Right lobe of liver (tissue), 6 donors: ENCODE measurements at places on chromosomes 2 and 18. TPM values are rescaled to one million over a fixed set of nuclear protein-coding genes. Genes with fewer than 3 reads are reported as not detected.

Gene MTX2
- total RNA-seq, result 7.7 TPM

Gene VIT
- total RNA-seq, result not detected

Gene GALNT13
- total RNA-seq, result not detected

Gene ZSWIM2
- total RNA-seq, result not detected

Gene ADAM17
- total RNA-seq, result 7.1 TPM

Gene IL36RN
- not detected for total RNA-seq

Gene C2orf80
- total RNA-seq, result not detected

Gene SH3BP4
- 30.4 TPM for total RNA-seq

Gene MYO7B
- 2.7 TPM for total RNA-seq

Gene CFAP210
- not detected for total RNA-seq

- H3K36me3 ChIP-seq, result no peaks in the 10 kb centered on the region
- DNase-seq, result no peak
- no peak overlapping the region for H3K27ac ChIP-seq
- no peak overlapping the region for H3K4me3 ChIP-seq
- H3K27me3 ChIP-seq, result no peaks in the 10 kb centered on the region
These were observed 82.1 kb downstream of the MAP4K4 start for GRCh38 chr2:101779656-101780055.

DNA sequence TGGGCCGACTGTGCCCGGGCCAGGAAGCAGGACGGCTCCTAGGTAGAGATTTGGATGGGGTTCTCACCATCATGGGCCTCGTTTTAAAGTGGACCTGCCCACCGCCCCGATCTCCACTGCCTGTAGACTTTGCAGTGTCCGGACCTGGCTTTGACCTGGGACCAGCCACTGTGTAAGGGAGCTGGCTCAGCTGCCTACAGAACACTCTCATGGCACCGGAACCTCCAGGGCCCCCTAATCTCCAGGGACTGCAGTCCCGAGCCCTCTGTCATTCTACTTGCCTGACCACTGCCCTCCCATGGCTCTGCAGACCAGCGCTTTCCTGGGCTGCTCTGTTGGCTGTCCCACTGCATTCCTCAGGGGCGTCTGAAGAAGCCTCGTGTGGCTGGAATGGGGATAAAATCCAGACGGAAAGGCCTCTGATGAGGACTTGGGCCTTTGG lies 120.8 kb downstream of the GLI2 start:
- H3K27ac ChIP-seq, result no peak overlapping the region
- H3K4me1 ChIP-seq, result no peaks in the 10 kb centered on the region
- H3K4me3 ChIP-seq, result no peak overlapping the region
- no peaks in the 10 kb centered on the region for H3K36me3 ChIP-seq

DNA sequence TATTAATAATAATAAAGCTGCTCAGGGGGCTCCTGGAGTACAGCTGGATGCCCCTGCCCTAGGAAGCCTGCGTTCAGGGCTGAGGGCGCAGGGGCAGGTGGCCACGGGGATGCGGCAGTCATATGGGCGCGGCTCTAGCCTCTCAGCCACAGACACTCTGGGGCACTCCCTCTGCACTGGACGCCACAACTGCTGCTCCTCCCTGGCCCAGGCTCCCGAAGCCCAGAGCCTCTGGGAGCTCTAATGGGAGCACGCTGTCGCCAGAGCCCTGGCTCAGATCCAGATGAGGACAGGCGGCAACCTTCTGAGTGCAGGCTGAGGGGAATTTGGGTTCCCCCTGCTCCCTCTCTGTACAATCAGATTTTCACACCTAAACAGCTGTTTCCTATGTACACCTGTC lies 93.6 kb downstream of the MTCL1 start:
- no peak overlapping the region for H3K27ac ChIP-seq
- H3K27me3 ChIP-seq, result no peaks in the 10 kb centered on the region
- no peaks in the 10 kb centered on the region for H3K4me1 ChIP-seq
- DNase-seq, result no peak
- no peak overlapping the region for H3K4me3 ChIP-seq

DNA sequence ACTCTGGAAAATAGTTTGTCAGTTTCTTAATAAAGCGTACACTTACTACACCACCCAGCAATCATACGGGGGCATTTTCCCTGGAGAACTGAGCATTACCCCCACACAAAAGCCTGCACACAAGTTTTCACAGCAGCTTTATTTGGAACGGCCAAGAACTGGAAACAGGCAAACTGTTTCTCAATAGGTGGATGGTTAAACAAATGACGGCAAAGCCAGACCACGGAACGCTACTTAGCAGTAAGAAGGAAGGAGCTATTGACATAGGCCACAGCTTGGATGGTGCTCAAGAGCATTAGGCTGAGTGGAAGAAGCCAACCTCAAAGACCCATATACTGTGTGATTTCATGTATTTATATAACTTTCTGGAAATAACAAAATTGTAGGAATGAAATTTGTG lies 9.0 kb downstream of the MALL start:
- H3K4me3 ChIP-seq, result no peak overlapping the region
- no peaks in the 10 kb centered on the region for H3K27me3 ChIP-seq
- no peak overlapping the region for H3K27ac ChIP-seq
- no peaks in the 10 kb centered on the region for H3K36me3 ChIP-seq
- no peak for DNase-seq

DNA sequence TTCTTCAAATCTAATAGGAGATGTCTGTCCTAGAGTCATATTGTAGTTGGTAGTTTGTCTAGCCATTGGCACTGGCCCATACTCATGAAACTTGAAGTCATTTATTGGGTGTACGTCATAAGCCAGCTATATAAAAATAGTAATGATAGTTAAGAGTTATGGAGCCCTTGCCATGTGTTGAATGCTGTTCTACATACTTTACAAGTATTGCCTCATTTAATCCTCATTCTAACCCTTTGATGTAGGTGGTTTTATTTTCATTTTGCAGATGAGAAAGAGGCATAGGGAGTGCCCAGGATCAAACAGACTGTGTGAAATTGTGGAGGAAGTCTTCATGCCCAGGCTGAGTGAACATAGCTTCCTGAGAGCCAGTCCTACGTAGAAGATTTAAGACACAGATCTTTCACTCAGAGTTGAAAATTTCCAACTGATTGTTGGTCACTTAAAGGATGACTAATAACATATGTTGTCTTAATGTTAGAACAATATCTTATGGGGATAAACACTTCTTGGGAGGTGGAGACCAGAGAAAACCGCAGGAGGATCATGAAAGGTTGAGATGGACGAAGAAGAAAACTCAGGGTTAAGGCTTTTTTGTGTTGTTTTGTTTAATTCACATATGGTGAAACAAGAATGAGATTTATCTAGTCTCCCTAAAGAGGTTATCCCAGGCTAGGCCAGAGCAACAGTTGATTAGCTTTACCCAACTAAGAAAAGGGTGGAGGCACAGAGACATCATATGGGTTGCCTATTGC lies 156.0 kb downstream of the CERS6 start:
- no peak overlapping the region for H3K27ac ChIP-seq
- no peak for DNase-seq
- H3K4me1 ChIP-seq, result no peaks in the 10 kb centered on the region
- H3K27me3 ChIP-seq, result no peaks in the 10 kb centered on the region
- H3K36me3 ChIP-seq, result no peaks in the 10 kb centered on the region
- no peak overlapping the region for H3K4me3 ChIP-seq

GRCh38 chr18:35410561-35410960 lies 33.4 kb upstream of the ZNF396 start:
- H3K4me1 ChIP-seq, result no peaks in the 10 kb centered on the region
- no peak overlapping the region for H3K4me3 ChIP-seq
- H3K36me3 ChIP-seq, result no peaks in the 10 kb centered on the region
- H3K27ac ChIP-seq, result no peak overlapping the region
- no peaks in the 10 kb centered on the region for H3K27me3 ChIP-seq
- DNase-seq, result no peak

- no peak for DNase-seq
- no peaks in the 10 kb centered on the region for H3K36me3 ChIP-seq
- H3K4me1 ChIP-seq, result peaks cover 27% of the 10 kb centered on the region
- H3K4me3 ChIP-seq, result no peak overlapping the region
These were observed 15.5 kb upstream of the CD8A start for GRCh38 chr2:86806059-86806857.

GRCh38 chr2:140892911-140893637 lies 1237.7 kb downstream of the LRP1B start:
- no peak overlapping the region for H3K27ac ChIP-seq
- H3K27me3 ChIP-seq, result no peaks in the 10 kb centered on the region
- H3K36me3 ChIP-seq, result no peaks in the 10 kb centered on the region
